Activated CD8-positive, alpha-beta memory T cell treated with anti-CD3 and anti-CD28 coated beads for 48 hours (primary cell): ENCODE measurements at places on chromosomes 4 and X.

DNA sequence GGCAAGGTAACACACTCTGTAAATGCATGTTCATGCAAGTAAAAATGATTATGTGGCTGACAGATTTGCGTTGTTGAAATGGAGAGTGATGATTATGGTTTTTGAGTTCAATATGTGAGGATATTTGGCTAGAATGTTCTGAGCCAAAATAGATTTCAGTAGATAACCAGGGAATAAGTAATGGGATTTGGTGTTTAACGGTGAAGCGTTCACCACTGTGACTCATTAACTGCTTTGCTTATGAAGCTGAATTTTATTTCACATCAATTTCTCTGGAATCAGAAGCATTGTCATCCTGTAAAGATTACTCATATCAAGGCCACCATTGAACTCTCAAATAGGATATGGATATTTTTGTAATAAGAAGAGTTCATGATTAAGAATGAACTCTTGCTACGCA lies 11.7 kb downstream of the AFP start:
- no peak for DNase-seq

GRCh38 chrX:97065973-97066372 lies 182.3 kb downstream of the RPA4 start:
- DNase-seq: no peak

DNA sequence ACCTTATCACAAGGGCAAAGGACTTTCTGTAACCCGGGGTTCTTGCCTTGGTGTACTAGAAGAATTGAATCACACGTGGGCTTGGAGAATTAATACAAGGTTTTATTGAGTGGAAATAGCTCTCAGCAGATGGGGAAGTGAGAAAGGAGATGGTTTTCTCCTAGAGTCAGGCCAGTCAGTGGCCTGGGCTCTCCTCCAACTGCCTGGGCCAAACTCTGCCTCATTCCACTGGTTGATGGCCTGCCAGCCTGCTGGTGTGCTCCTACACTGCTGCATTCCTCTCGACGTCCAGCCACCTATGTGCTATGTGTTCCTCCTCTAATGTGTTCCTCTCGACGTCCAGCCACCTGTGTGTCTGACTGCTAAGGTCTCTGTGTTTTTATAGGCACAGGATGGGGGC lies 35.3 kb upstream of the SPIN2A start:
- no peak for DNase-seq

DNA sequence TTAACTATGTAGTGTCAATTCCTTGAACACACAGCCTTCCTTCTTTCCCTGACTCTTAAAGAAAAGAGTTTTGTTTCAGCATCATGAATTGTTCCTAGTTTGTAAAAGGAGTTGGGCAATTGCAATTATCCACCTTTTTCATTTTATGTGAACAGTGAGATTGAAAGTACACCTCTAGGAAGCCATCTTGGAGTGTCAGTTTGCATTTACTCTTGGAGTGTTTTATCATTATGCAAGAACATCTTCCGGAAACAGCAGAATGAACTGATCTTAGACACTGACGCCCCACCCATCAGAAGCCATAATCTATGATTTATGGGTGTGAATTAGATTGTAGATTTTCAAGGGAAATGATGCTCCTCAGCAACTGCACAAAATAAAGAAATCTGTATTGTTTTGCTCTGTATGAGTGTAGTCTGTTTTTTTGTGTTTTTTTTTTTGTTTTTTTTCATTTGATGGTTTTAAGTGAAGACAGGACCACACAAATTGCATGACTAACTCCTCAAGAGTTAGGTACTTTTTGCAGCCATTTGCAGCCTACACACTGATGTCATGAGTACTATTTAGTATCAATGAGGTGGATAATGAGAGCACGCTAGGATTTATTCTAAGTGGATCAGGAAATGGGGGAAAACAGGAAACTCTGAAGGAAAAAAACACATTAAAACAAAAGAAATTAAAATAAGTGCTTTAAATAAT lies 19.5 kb upstream of the FGF2 start:
- DNase-seq: no peak

DNA sequence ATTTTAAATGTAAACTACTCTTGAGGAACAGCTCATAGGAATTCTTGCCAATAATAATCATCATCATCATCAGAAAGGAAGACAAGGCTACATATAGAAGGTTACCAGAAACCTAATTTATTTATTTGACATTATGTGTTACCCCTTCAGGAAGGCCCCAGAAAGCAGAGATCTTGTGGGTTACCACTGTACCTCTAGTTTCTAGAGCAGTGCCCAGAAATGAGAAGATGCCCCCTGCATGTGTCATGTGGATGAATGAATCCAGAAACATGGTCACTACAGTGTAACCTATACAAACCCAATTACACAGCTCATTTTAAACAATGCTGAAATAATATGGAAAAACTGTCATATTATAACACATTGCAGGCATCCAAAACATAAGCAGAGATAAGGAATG lies 70.4 kb downstream of the ARAP2 start:
- no peak for DNase-seq

DNA sequence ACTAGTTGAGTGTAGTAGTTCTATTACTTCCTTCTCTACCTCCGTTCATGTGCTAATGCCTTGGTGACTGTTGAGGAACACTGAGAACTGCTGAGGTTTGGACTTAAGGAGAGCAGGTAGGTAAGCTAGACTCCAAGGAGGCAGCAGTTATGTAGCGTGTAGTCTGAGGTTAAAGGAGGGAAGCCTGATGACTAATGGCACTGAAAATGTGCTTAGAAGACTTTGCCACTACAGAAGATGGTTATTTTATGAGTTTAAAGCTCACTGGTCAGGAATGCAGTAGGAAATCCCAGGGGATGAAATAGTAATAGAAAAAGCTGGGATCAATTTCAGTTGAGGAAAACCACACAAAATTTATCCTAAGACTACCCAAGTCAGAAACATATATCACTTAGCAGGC lies 1077.3 kb downstream of the RAPGEF2 start:
- no peak for DNase-seq

- no peak for DNase-seq
Observed at GRCh38 chr4:909821-910220, 22.3 kb downstream of the GAK start.
